Inflammatory macrophage (primary cell): ENCODE measurements at places on chromosomes 11 and 22.
A peak's percentile ranks its signal among the peaks of the same experiment; 100 is the strongest.

GRCh38 chr22:21697880-21698279 lies 32.1 kb downstream of the PPIL2 start:
- no peak for DNase-seq

- DNase-seq = no peak
These were observed 28.9 kb downstream of the MICAL2 start for GRCh38 chr11:12139144-12139881.

GRCh38 chr22:46803031-46803880 lies 40.8 kb downstream of the TBC1D22A start:
- DNase-seq = peak; percentile 8

DNA sequence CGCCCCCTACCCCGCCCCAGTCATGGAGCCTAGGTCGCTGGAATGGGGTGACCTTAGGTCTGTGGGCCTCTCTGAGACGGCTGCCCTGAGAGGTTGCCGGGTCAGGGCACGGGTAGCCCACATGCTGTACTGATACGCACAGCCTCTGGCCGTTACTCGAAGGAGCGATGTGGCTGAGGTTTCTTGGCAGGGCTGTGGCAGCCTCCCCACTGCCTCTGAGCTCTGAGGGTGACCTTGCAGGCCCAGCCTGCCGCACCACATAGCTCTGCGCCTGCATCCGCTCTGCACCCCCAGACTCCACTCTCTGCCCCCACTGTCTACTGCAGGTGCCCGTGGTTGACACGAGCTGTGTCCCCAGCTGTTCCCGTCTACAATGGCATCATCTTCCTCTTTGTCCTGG lies 7.3 kb downstream of the ZDHHC8 start:
- DNase-seq = no peak

- DNase-seq = peak; percentile 57
These were observed 1.6 kb downstream of the CASP1 start for GRCh38 chr11:105033343-105033742.

GRCh38 chr11:65744026-65744698 lies 23.6 kb upstream of the RNASEH2C start:
- DNase-seq = peak; percentile 69

DNA sequence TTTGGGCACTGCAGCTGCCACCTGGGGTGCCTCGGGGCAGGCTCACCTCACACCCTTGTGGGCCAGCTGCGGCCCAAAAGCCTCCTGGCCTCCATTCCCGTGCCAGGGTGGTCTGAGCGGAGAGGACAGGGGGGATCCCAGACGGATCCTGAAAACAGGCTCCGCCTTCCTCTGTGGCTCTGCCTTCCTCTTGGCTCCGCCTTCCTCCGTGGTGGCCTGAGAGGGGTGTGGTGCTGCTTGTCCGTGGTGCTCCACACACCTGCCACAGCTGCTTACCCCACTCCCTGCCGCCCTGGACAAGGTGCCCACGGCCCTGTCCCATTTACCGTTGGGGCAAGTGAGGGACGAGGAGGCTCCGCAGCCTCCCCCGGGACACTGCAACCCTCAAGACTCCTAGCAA lies 23.2 kb upstream of the KCNQ1OT1 start:
- no peak for DNase-seq

GRCh38 chr22:16824716-16825687 lies at the start of gene XKR3:
Gene XKR3 (minus strand): TSS chr22:16825411. CDS start chr22:16808073, 17,338 bp downstream.
- peak; percentile 79 for DNase-seq

DNA sequence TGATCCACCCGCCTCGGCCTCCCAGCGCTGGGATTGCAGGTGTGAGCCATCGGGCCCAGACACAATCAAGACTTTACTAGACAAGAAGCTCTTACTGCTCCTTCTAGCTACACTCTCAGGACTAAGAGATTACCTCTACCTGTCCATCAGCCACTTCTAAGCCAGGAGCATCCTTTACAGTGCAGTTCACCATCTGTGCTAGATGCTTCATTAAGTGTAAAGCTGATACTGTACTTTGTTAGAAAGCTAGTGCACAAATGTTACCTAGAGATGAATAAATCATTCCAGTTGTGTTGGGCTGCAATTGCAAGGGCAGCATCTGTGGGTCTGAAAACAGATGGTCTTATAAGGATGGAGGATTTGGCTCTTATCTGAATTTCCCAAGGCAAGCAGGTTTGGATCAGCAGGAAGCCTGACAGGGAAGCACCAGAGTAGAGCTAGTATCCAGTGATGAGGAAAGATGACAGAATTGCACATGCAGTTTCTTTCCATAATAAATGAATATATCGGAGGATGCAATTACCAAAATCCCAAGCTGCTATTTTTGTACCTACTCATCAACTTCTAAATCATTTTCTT lies 58.3 kb downstream of the FAM168A start:
- no peak for DNase-seq

DNA sequence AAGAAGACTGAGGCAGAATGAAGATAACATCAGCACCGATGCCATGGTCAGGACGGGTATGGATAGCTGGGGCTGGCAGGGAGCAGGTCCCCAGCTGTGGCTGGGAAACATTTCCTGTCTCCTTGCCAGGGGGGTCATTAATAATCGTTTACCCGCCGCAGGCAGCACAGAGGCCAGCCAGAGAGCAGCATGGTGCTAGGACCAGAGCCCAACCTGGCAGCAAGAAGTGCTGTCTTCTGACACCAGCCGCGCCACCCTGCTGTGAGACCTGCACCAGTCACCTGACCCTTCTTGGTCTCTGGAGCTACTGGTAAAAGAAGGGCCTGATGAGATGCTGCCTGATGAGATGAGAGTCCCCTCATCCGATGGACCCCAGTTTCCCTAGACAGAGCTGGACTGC lies 36.3 kb downstream of the PDE2A start:
- no peak for DNase-seq

GRCh38 chr11:75896843-75897419 lies 81.9 kb downstream of the UVRAG start:
- DNase-seq = peak; percentile 5

DNA sequence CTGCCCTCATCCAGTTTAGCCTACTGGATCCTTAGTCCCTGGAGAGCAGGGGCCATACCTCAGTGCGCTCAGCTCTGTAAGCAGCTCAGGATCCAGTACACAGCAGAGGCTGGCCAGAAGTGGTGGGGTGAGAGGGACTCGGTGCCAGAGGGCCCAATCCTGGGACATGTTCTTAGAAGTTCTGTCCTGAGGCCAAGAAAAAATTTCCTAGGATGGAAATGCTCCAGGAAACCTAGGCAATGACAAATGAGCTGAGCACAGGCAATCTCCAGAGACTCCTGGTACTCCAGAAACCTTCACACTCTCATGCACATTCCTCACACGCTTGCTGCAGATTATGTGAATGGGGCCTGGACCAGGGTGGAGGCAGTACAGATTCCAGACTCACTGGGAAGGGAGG lies 89.6 kb downstream of the SERGEF start:
- DNase-seq = no peak

DNA sequence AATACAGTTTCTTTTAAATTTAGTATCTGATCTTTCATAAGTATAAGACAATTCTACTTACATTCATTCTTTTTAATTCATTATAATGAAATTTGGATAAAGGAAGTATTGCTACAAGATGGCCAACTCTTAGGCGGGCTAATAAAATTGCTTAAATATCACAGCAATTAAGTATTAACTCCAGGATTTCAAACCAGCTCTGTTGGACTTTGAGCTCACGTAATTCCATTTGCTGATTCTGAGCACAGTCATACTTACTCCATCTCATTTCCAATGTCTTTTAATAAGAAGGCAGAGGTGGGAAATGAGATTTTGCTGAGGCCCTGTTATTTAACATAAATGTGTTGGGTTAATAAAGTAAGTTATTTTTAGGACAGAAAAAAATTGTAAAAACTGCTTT lies 748.1 kb downstream of the KCNA4 start:
- DNase-seq = no peak

- DNase-seq = peak; percentile 66
These were observed 68.7 kb downstream of the DDX10 start for GRCh38 chr11:108733479-108734116.
